ENCODE measurements at places on chromosomes 6 and 20.

- DNase-seq, result no peak
Observed at GRCh38 chr6:35470663-35471120, 2.5 kb downstream of the RPL10A start.

DNA sequence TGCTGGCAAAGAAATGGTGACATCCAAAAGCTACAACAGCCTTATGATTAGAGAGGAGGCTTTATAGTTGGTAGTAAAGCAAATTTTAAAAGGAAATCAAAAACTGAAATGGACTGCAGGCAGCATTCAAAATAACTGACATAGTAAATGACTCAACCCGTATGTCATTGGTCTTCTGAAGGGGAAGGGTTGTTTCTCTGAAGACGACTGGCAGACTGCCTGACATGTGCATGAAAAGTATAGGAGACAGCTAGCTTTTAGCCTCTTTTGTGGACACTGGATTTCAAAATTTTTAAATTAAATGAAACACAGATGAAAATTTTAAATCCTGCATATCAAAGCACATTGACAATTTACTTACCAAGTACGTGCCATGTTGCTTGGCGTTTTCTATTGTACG is 90.7 kb downstream of the TRMT6 start:
- DNase-seq, result no peak

- DNase-seq, result no peak
Observed at GRCh38 chr6:49856282-49856681, 10.1 kb downstream of the CRISP1 start.

DNA sequence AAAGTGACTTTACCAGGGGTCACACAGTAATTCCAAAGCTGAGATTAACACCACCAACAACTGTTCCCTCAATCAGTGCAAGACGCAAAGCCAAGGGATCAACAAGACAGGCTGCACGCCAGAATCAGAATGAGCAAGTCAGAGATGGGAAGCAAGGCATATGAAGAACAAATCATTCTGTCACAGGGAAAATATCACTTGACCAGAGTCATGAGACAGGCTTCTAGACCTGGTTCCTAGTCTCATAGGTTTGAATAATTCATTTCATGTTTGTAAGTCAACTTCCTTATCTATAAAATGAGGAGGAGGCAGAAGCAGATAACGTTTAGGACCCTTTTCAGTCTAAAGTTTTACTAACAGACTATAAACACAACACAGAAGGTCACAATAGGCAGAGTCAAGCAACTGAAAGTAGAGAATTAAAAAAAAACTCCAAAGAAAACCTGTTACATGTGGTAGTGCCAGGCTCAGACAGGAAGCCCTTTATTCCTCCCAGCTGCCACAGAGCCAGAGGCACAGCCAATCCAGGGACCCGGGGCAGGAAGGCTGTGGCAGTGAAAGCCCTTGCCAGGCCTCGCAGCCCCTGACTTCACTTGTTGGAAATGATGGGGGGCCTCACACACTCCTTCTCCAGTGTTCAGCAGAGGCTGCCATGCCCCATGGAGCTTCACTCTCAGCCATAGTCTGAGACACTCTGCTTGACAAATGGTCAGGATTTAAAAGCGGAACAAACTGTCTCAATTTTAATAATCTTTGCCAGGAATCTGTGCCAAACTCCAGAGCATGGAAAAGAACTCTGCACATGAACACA is 29.2 kb upstream of the DST start:
- DNase-seq, result no peak

DNA sequence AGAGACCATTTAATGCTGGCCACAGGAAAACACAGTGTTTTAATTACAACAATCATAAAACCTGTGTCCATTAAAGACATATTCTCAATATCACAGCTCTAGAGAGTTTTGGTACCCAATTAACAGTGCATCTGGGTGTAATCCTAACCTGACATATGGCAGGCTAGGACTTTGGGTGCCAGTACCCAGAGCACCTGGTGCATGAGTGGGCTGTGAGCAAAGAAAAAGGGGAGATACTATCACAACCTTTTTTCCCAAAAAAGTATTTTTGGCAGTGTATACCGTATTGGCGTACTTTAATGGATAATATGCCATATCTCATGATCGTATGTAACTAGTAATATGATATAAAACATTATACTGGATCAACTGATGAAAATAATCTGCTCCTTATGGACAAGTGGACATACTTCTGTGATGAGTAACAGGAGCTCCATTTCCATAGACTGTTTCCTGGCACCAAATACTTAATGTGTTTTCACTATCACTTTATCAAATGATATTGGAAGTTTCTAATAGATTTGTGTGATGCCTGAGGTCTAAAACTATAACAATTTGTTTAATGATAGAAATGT is 91.7 kb downstream of the COL19A1 start:
- no peak for DNase-seq

DNA sequence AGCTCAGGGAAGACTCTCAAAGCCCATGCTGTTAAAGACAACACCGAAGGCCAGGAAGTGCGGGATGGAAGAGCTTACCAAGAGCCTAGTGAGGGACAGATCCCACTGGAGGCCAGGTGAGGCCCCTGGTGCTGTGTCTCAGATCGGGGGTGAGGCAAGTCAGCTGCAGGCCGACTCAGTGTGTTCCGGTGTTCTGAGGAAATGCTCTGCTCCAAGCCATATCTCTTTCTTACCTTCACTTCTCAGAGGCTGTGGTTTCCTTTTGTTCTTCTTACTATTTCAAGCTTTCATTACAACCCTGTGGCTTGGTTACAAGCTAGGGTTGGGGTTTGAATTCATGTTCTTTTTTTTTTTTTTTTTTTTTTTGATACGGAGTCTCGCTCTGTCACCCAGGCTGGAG is 114.3 kb upstream of the ZFP64 start:
- peak; percentile 37 for DNase-seq

- DNase-seq, result no peak
Observed at GRCh38 chr6:15329197-15329671, 83.4 kb downstream of the JARID2 start.

DNA sequence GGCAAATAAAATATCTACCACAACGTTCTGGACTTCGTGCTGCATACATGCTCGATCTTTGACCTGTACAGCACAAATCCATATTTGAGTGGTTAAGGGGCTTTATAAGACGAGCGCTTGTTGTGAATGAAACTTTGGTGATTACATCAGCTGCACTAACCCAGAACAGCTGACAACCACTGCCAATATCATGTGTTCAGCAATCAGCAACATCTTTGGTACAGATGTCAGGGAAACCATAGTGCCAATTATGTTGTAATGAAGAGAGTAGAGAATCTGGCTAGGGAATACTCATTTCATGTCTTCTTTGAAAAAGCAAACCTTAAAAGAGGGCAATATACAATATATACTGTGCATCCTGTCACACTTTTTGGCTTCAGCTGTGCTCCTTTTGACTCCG is 188.6 kb upstream of the NT5E start:
- DNase-seq, result no peak

DNA sequence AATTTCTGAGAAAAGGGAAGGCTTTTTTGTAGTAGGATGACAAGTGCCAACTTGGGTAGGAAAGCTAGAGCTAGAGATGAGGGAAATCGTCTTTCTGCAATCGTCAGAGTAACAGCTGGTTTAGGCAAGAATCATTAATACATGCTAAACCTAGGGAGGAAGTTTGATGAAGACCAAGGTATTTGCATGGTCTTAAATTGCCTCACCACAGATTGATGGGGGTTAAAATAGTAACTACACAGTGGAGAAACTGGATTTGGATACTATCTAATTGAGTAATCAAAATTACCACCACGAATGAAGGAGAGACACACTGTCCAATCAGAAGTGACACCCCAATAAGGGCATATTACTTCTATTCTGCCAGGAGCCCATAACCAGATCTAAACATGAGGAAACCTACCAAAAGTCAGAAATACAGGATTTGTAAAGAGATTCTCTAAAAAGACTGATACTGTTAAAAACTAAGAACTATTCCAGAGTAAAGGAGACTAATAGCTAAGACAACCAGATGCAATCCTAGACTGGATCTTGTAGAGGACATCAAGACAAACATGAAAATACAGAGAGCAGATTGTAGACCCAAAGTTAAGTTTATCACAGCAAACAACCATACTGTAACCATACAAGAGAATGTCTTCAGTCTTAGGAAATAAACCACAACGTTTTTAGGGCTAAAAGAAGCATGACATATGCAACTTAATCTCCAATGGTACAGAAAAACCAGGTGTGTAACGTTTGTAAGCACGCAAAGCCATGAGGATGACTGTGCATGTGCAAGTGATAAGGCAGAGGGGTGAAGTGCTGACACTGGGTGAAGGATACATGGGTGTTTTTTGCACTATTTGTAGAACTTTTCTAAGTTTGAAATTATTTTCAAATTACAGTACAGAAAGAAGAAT is 21.8 kb downstream of the SNX5 start:
- DNase-seq, result no peak

- peak; percentile 66 for DNase-seq
Observed at GRCh38 chr6:34791701-34792604, at the start of gene BLTP3A. Gene BLTP3A (plus strand): TSS chr6:34792083. CDS start chr6:34792251, 168 bp downstream.

DNA sequence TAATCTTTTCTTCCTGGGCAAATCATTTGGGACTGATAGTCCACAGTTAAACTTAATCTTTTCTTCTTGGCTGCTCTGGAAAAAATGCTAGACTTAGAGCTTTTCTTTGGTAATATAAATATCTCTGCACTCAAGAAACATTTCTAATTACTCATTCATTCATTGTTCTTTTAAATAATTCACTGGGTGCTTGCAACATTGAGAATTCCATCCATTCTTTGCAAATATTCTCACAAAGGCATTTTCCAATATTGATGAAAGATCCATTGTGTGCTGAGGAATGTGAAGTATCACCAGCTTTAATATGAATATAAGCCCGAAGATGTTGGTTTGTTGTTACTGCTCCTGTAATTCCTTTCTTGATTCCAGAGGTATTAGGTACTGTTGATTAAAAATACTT is 38.4 kb downstream of the AKAP7 start:
- DNase-seq, result no peak

DNA sequence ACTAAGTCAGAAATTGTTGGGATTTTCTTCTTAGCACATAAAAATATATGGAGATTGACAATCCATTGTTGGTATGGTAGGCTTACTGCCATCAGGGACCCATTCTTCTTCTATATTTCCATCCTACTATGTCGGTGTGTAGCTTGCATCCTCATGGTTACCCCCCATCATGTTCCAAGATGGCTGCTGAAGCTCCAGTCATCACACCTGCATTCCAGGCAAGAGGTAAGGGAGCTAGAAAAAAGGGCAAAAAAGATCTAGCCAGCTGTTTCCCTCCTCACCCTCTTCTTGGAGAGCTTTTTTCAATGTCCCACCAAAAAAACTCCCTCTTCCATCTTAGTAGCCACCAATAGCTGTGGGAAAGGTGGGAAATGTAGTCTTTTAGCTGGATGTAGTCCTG is 13.6 kb downstream of the SLC2A10 start:
- DNase-seq, result no peak

DNA sequence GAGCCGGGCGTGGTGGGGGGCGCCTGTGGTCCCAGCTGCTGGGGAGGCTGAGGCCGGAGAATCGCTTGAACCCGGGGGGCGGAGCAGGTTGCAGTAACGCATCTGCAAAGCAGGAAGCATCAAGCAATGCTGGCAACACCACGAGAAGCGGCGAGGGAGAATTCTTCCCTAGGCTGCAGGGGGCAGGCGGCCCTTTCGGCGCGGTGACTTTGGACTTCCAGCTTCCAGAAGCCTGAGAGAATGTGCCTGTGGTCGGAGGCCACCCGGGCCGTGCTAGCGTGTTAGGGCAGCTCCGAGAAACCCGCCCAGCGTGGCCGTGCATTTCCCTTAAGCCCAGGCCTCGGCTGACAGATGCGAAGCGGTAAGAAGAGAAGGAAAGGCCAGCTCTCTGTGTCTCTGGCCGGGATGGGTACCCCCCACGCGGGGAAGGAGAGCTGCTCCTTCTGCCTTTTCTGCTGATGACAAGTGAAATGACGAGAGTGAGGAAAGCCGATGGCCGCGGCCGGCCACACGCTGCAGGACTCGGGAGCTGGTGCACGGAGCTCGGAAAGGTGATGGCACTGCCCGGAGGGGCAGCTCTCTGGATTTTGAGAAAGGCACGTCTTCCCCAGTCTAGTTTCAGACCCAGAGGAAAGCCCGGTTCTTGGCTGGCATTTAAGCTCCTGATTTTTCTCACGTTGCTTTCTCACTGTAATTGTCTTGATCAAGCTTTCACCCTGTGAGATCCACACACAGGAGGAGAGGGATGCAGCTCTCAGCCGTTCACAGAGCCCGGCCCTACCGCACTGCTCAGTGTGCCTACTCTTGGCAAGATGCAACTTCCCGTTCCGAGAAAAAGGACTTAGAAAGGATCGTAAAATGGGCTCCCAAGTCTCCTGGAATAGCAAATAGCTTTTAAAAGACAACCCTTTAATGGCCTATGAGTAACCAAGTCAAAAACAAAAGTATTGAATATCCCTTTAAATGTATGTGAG is 68.3 kb upstream of the EXOC2 start:
- DNase-seq, result no peak

- no peak for DNase-seq
Observed at GRCh38 chr20:40197691-40198090, 491.3 kb downstream of the MAFB start.

GRCh38 chr6:168127384-168127868 is 48.4 kb upstream of the FRMD1 start:
- DNase-seq, result no peak

- no peak for DNase-seq
Observed at GRCh38 chr6:148342100-148342349, 613 bp upstream of the SASH1 start.

DNA sequence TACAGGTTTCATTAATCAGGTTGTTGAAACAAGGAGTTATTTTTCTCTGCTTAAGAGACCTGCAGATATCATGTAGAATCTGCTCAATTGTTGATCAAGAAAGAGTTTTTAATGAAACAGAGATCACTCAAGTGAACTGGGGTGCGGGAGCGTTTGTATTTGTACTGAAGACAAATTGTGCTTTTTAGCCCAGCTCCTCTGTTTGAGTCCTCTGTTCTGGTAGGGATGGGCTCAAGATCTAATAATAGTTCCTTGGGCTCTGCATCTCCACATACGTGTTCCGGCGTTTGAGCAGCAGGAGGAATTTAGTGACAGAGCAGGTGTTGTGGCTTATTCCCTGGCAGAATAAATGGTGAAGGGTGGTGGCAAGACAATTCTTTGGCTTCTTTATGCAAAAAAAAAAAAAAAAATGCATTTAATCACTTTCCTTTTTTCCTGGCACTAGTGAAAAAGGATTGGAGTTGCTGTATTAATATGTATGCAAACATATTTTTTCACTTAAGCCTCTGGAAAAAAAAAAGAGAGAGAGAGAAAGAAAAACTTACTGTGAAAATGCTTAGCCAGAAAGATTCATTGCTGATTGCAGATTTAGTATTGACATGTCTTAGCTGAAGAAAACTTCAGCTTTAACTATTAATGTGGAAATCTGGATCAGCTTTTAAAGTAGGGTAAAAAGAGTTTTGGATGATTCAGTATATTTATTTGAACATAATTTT is 4.0 kb downstream of the CITED2 start:
- no peak for DNase-seq

- DNase-seq, result no peak
Observed at GRCh38 chr20:56363491-56363890, 4.7 kb downstream of the FAM210B start.

All from stimulated activated CD4-positive, alpha-beta T cell treated with anti-CD3 and anti-CD28 coated beads, Interleukin-1b, Interleukin-23, amount 100 ng/mL, for 48 hours (primary cell).